Activated CD4-positive, alpha-beta T cell treated with anti-CD3 and anti-CD28 coated beads, Interleukin-2, amount 10 ng/mL, durations not matched to agents 24 days and 14 days (primary cell): ENCODE measurements at places on chromosomes 1 and 21. TPM values are rescaled to one million over a fixed set of nuclear protein-coding genes. Genes with fewer than 3 reads are reported as not detected.

Gene THEM5
- not detected in 2 replicates for total RNA-seq

DNA sequence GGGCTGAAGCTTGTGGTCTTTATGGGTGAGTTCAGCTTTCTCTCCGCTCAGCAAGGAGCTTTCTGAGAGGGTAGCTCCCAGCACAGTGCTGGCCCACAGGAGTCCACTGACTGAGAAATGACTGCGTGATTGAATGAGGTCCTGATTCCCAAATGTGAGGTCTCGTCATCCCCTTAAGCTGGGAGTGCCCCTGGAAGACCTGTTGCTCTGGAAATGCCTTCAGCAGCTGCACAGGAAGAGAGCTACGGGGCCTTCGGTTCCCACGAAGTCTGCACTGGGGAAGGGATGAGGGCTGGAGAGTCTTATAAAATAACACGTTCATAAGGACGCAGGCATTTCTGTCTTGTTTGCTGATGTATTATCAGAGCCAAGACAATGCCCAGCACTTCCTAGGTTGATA is 14.0 kb downstream of the TNNT2 start:
- no peak for DNase-seq

DNA sequence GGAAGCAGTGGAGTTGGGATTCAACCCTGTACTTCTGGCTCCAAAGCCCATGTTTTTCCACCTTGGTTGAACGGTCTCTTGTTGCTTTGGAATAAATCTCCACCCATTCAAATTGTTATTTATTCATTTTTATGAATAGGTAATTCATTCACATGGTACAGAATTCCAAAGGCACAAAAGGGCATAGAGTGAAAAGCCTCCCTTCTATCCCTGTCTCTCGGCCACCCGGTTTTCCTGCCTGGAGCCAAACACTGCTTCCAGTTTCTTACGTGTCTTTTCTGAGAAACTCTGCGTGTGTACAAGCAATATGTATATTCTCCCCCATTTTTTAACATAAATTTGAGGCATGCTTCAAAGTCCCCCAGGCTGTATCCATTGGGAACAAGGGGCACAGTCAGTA is 3.9 kb downstream of the EXTL1 start:
- no peak for DNase-seq

Gene TMEM54
- total RNA-seq: 0.89 and 1.4 TPM in 2 replicates

DNA sequence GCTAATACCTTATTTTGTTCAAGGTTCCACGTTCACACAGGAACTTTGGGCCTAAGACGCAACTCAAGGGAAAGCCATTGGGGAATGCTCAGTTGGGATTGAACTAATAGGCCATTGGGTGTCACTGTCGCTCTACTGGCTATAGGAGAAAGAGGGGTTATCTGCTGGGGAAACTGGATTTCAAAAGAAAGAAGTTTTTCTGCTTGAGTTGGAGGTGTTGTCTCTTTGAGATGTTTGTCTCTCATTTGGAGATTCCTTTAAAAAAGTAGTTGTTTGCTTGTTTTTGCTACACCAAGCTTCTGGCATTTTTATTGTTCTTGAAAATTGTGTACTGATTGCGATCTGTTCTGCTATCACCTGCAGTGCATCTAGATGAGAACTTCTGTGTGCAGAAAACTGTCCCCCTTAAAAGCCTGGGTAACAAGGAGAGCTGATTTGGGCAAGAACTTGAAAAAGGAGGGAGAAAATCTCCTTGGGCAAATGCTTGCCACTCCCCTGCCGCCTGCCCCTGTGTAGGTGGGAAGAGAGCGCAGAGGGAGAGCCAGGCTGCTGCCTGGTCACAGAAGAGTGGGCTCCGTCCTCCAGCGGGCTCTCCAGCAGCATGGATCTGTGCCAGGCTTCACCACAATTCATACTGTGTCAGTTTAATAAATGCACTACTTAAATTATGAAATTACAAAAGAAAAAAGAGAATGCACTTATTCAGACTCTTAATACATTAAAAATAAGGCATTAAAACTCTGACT is 39.9 kb downstream of the PEX14 start:
- DNase-seq: peak; percentile 66

DNA sequence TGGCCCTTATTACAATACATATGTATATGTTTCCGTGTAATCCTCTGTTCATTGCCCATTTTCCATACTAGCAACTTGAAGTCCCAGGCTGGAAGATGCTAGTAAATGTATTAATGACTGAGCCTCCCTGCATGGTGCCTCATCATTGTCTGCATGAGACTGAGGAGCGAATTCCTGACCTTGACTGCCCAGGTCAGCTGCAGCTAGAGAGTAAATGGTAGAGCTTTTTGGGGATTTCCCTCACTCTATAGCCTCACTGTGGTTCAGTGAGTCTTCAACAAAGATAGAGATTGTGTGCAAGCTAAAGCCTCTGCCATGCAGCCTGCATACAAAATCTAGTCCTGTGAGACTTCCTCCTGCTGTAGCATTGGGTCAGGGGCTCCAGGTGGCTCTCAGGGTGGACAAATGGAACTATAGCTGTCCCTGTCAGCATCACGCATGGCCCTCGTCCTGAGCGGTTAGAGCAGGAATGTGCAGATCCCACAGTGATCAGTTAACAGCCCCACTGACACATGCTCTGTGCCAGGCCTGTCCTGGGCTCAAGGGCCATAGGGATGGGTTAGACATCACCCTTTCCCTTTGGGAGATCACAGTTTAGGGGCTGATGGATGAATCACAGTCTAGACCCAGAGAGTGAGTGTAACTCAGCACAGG is 741.7 kb downstream of the MATN1 start:
- DNase-seq: no peak

DNA sequence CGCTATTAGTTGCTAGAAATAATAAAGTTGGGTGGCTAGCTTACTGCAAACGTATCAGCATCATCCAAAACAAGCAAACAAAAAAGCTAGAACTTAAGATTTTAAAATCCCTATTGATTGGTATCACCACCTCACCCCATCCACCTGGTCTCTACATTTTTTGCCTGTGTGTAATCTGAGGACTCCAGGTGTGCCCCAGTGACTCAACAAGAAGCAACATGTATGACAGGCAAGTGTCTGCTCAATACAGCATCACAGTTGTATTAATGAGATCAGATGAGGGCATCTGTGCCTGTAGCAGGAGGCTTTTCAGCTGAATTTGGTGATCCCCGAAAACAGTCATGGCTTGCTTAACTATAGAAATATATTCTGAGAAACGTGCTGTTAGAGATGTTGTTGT is 14.6 kb upstream of the PAPPA2 start:
- DNase-seq: no peak

DNA sequence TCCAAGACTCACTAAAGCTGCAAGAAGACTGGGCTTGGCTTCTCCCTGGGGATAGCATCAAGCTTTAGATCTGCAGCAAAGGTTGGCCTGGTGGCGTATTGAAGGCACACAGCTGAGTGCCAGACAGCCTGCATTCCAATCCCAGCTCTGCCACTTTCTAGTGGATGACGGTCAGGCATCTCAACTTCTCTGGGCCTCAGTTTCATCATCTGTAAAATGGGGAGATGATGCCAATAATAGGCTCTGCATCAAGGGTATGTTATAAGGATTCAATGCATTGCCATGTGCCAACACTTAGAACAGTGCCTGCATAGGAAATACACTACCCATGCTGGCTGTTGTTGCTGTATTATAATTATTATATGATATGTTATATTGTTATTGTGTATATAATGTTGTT is 220.4 kb downstream of the NPHP4 start:
- DNase-seq: no peak

- no peak for DNase-seq
Measured at GRCh38 chr1:163085041-163085903, 16.1 kb downstream of the RGS4 start.

Gene DNAJC28
- 0.09 and 0.12 TPM in 2 replicates for total RNA-seq

DNA sequence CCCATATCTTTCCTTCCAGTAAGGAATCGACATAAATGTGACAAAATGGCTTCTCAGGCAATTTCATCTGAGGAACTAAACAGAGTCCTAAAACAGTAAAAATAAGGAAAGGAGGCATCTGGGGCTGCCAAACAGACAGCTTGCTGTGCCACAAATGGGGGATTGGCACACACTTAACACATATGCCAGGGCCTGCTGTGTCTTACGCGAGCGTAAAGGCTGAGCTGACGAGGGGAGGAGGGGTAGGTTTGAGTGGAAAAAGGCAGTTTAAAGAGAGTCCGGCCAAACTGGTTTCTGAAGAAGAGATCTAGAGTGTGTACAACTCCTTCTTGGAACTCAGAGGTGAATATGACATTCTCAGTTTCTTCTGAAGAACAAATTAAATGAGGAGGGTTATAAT is 244.1 kb upstream of the MAP1LC3C start:
- no peak for DNase-seq

Gene RABGGTB
- 235 and 237 TPM in 2 replicates for total RNA-seq
